Inflammatory macrophage treated with lipopolysaccharide for 1 hour (primary cell): ENCODE measurements at places on chromosomes 16 and 17.

DNA sequence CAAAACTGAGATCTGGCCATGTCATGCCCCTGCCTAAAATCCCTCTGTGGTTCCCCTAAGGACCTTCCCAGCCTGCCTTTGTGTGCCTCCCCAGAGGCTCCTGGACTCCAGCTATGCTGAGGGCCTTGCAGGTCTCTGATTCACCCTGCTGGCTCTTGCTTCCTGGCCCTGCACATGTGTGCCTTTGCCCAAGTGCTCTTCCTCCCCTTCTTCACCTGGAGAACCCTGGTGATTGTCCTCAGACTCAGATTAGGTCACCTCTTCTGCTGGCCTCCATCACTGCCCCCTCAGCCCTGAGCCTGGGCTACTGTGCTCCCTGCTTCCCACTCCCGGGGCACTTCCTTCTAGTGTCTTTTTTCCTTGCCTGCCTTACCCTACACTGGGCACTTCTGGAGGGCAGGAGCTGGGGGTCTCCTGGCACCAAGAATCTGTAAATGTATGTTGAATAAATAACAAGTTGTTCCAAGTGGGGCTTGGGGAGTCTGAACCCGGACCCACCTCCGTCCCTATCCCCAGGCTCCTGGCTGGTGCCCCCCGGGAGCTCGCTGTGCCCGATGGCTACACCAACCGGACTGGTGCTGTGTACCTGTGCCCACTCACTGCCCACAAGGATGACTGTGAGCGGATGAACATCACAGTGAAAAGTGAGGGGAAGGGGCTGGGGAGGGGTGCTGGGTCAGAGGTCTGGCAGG lies 7.8 kb downstream of the ITGA3 start:
- no peak for DNase-seq

DNA sequence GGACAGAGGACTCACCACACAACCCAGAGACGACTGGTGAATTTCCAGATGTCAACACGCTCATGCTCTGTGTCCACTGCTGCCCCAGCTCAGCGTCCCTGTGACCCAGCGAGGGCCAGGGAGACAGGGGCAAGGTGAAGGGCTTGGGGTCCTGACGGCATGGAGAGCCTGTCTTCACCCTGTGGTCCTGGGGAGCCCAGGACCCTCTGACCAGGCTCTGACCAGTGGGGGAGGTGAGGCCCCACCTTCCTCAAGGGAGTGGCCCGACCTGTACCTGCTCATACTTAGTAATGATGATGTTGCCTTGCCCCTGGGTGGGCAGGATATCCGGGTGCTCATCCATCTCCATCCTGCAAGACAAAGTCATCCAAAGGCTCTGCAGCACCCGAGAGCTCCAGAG lies 39.8 kb downstream of the TNFRSF13B start:
- no peak for DNase-seq

DNA sequence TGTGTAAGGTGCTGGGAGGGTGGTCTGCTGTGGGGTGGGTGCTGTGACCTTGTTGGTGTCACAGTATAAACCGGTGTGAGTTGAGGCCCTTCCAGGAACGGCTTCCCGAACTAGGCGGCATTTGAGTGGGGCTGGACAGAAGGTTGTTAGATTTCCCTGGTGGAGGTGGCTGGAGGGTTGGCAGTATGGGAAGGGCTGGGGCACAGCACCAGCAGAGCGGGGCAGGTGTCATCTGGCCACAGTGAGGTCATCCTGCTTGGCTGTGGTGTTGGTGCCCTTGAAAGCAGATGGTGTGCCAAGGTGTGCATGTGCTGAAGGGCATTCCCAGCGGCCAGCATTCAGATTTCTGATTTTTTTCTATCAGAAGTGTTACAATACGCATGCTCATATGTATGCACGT lies 28.1 kb downstream of the BANP start:
- no peak for DNase-seq

DNA sequence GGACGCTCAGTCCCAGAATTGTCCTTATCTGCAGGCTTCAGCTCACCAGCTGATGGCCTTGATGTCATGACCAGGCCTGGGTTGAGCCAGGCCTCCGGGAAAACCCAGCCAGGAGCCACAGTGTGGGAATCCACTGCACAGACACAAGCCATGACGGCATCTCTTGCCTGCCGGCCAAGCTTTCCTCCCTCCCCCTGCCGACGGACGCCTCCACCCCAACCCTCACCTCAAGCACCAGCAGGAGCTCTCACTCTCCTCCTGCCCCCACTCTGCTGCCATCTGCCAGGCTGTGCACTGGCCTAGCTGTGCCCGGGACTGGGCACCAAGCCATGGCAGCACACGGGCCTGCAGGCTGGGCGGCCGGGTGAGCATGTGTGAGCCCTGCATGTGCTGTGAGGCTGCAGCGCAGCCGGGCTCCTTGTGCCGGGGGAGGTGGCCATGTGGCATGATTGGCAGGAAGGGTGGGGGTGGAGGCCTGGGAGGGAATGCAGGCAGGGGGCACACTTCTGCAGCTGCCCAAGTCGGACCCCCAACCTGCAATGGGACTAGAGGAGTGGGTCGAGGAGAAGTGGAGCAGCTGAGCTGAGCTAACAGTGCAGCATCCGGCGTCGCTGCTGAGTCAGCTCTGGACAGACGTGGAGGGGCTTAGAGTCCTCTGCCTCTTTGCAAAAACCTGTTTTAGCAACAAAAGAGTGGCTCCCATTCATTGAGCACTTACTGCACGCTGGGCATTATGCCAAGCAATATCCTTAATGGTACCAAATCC lies 268.5 kb downstream of the CBLN1 start:
- no peak for DNase-seq

DNA sequence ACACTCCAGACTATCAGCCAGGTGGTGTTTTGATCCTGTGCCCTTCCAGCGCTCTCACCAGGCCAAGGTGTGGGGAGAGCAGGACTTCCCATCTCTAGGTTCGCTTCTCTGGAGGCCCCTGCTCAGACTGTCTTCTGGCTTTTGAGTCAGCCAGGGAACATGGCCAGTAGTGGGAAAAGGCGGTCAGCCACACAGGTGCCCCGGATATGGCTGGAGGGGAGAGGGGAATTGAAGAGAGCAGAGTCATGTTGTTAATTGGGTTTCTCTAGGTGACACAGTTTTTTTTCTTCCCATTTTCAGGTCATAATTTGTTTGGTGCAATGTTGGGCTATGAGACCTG lies 1.5 kb downstream of the MINK1 start:
- no peak for DNase-seq

DNA sequence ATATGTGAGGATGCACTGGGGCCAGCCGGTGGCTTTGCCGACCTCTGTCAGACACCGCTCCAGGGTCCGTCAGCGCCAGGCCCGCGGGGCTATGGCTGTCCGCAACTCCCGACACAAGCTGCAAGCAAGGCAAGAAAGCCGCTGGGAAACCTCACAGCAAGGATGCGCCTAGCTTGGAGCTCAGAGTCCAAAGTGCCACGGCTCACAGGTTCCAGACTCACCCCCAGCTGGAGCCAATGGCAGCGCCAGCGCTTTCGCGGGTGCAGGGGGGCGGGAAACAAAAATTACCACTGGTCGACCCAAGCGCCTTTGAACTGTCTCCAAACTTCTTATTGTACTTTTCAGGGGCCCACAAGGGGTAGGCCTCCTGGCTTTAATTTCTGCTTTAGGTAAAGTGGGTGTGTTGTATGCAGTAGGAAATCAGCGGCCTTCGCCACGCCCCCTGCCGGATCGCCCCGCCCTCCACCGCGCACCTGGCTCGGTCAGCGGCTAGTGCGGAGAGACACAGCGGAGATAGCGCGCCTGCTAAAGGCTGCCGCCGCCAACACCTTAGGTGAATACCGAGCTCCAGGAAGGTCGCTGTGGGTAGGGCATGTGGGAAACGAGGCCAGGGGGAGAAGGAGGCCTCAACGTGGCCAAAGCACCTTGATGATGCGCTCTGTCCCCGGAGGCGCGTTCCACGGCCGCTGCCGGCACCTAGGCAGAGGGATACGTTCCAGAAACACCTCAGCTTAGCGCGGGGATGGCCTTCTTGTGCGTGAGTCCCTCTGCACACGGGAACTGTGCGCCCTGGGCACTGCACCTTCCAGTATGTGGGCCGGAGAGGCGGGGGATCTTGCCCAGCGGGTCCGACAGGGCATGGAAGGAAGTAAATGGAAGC lies 61.0 kb upstream of the RBL2 start:
- no peak for DNase-seq

DNA sequence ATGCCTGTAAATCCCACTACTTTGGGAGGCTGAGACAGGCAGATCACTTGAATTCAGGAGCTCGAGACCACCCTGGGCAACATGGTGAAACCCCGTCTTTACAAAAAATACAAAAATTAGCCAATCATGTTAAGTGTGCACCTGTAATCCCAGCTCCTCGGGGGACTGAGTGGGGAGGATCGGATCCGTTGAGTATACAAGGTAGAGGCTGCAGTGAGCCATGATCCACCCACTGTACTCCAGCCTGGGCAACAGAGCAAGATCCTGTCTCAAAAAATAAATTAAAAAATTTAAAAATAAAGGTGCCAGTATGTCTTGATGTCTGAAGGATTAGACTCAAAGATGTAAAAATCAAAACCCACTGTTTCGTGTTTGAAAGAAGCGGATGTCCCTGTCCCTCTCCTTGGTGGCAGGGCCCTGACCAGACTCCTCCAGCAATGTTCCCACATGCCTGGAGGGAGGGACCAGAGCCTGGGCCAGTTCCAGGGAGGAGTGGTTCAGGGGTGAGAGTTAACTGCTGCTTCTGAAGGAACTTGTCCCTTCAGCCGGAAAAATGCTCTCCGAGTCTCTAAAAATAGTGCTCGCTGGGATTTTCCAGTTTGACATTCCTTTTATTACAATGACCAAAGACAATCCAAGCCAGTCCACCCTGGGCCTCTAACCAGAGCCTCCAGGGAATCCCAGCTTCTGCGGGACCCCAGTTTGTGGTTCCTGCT lies 9.4 kb upstream of the CMTM4 start:
- no peak for DNase-seq

DNA sequence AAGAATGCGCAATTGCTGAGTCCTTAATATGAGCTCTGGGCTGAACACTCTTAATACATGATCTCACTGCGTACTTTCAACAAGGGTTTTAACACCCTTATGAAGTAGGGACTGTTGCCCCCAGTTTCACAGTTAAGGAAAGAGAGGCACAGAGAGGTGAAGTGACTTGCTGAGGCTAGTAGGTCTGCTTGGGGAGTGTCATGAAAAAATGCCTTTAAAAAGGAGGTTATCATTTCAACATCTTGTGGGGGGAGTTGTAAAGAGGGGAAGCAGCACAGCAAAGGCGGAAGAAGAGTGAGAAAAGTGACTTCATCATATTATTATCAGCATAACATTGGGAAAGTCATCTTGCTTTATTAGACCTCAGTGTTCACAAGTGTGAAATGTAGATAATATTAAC lies 2.1 kb downstream of the CCL4L2 start:
- peak; percentile 67 for DNase-seq

GRCh38 chr16:51181503-51181811 lies 30.4 kb upstream of the SALL1 start:
- DNase-seq = no peak

GRCh38 chr17:81108220-81108619 lies 57.1 kb upstream of the PVALEF start:
- no peak for DNase-seq

GRCh38 chr17:73603971-73604370 lies 40.3 kb downstream of the SDK2 start:
- no peak for DNase-seq

GRCh38 chr17:42313389-42313772 lies 25.1 kb downstream of the STAT5A start:
- DNase-seq = no peak

GRCh38 chr17:79295307-79295706 lies 220.7 kb downstream of the ENGASE start:
- no peak for DNase-seq

- peak; percentile 47 for DNase-seq
Measured at GRCh38 chr17:75970011-75970523, 8.9 kb downstream of the ACOX1 start.

DNA sequence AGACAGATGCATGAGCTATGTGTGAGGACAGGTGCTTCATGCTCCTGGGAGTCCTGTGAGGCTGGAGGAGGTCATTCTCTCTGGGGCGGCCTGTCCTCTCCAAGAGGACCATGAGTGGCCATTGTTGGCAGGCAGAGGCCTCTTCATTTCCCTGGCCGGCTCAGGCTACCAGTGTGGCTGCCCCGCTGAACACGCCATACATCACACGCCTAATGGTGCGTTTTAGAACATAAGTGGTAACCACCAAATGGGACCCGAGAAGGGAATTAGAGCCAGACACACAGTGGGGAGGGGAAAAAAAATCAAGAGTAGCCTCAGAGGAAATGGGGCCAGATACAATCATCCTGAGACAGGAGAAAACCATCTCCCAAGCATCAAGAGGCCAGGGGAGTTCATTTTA lies 140.0 kb downstream of the SPACA3 start:
- no peak for DNase-seq

GRCh38 chr17:53629188-53629587 lies 193.5 kb upstream of the KIF2B start:
- DNase-seq = no peak

DNA sequence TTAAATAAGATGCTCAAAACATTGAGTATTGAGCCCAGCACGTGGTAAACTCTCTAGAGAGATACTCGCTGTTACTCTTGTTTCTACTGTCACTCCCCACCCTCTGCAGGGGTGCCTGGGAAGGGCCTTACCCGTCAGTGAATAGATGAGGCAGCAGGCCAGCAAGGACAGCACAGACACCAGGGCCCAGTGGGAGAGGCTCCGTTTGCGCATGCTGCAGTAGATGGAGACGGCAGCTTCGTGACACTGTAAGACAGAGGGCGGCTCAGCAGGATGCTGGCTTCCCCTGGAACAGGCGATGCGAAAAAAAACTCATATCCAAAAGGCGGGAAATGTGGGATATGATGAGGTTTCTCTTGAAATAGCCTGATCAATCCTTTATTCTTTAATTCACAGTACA lies 20.0 kb downstream of the SLC38A8 start:
- no peak for DNase-seq

DNA sequence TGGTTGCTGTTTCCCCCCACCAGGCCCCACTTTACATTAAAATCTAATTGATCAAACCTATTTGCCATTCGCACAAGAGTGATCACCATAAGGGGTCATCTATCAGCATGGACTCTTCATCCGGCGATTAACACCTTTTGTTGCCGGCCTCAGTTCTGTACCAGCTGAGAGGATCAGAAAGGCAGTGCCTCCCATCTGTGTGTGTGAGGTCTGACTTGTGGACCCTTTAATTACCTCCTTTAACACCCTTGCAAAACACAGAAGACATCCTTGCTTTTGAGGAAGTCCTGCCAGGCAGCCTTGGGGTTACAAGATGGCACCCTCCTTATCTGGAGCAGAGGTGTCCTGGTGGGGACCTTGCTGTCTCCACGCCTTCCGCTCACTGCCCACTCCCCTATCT lies 77.2 kb upstream of the IRX3 start:
- no peak for DNase-seq

DNA sequence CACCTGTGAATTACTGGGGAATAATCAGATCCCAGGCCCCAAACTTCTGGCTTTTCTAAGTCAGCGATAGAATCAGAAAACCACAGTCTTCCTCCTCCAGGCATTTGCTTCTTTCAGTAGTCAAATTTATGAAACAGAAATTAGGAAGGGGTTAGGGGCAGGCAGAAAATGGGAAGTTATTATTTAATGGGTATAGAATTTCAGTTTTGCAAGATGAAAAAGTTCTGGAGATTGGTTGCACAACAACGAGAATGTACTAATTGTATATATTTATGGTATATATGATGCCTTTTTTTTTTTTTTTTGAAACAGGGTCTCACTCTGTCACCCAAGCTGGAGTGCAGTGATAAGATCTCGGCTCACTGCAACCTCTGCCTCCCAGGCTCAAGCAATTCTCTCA lies 23.5 kb downstream of the ORC6 start:
- DNase-seq = peak; percentile 74

- DNase-seq = no peak
Measured at GRCh38 chr17:50360486-50361115, 12.4 kb downstream of the MRPL27 start.
